ENCODE measurements at places on chromosomes 11 and 22. TPM values are rescaled to one million over a fixed set of nuclear protein-coding genes. Genes with fewer than 3 reads are reported as not detected.

Gene ISX
- total RNA-seq, result not detected

Gene DNAJC4
- 20.2 TPM for total RNA-seq

GRCh38 chr11:120800206-120800605 is 223.7 kb upstream of the TBCEL start:
- no peak for DNase-seq

GRCh38 chr11:17768547-17768946 is 34.0 kb downstream of the KCNC1 start:
- no peak for DNase-seq

DNA sequence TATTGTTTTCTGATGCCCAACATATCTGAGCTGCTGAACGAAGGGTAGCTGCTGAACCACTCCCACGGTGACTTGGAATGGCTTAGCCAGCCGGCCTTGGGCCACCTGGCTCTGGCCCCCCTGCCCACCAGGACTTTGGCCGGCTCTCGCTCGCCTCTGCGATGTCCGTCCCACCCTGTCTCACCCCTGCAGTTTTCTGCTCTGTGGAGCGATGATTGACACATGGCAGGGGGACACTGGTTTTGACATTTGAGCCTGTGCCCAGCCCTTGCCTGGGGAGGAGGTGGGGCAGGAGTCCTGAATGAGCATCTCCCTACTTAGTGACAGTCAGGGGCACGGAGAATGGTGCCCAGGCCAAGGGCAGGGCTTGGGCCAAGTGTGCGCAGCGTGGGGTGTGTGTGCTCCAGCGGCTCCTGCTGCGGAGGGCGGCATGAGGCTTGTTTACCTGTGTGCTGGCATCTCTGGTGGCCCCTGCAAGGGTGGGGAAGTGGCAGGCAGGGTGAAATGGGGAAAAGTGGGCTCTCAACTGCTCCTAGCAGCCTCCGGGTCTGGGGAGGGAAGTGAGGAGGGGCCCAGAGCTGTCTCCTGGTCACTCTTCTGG is 15.7 kb upstream of the CDKN1C start:
- no peak for DNase-seq

DNA sequence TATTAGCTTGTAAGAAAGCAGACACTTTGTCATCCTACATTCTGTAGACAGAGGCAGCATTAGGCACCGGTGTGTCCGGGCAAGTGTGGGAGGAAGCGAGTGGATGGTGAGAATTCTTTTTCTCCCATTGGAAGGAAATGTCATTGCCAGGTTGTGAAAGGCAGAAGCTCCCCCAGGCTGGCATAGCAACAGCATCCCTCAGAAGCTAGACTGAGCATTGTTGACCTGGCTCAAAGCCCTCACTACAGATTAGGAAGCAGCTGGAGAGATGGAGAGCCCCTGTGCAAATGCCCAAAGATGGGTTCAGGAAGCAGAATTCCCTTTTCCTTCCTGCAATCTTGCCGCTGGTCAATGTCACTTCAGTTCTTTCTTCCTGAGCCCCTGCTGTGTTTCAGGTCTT is 1299.3 kb downstream of the TBC1D22A start:
- DNase-seq, result no peak

All from A673 (cell line).